ENCODE measurements at places on chromosomes 1 and 21.

- DNase-seq: no peak
- H3K4me3 ChIP-seq: no peak overlapping the region
- peaks cover 54% of the 10 kb centered on the region for H3K4me1 ChIP-seq
Measured at GRCh38 chr1:218347336-218347722, 2.2 kb downstream of the TGFB2 start.

DNA sequence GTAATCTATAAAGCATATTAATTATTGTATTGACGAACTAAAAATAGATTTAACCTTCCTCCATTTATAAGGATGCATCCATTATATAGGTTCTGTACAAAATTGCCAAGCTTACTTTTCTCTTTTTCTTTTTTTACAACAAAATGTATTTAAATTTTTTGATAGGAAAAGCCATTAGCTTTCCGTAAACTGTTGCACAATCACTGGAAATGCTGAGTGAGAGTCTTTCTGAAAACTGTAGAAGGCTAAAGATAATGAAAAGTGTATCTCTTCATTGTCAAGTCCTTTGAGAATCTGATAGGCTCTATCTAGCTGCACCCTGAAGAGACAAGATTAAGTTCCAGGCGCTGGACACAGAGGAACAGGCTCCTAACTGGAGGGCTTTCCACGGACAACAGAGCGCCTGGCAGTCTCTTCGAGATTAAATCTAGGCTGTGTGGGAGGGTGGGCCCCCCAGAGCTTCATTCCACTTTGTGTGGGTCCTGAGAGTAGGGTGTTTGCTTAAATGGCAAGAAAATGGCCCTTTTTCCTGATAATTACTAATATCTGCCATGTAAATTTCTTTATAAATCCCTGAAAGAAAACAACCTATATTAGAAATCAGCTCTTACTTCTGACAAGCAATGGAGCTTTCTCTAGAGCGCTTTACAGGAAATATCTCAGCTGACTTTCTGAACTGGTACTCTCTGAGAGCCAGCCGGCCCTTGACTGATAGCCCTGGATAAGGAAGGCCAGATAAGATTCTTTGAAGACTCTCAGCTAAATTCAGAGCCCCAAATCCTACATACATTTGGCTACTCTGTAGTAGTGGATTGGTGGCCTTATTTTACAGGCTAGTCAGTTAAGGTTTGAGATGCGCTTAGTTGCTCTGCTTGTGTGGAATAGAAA, 108.3 kb downstream of the FMN2 start:
- H3K4me3 ChIP-seq: no peak overlapping the region
- no peaks in the 10 kb centered on the region for H3K27me3 ChIP-seq
- no peaks in the 10 kb centered on the region for H3K4me1 ChIP-seq
- H3K27ac ChIP-seq: no peak overlapping the region
- no peak for DNase-seq

- peaks cover 13% of the 10 kb centered on the region for H3K36me3 ChIP-seq
- peak overlapping the region; percentile 74 for H3K4me3 ChIP-seq
- DNase-seq: no peak
Measured at GRCh38 chr1:28437924-28438699, 67.7 kb upstream of the RCC1 start.

- no peak for DNase-seq
- H3K4me3 ChIP-seq: no peak overlapping the region
- H3K27ac ChIP-seq: no peak overlapping the region
- peaks cover 4% of the 10 kb centered on the region for H3K4me1 ChIP-seq
- H3K36me3 ChIP-seq: peaks cover 43% of the 10 kb centered on the region
Measured at GRCh38 chr1:207474210-207474609, 20.1 kb downstream of the CR2 start.

DNA sequence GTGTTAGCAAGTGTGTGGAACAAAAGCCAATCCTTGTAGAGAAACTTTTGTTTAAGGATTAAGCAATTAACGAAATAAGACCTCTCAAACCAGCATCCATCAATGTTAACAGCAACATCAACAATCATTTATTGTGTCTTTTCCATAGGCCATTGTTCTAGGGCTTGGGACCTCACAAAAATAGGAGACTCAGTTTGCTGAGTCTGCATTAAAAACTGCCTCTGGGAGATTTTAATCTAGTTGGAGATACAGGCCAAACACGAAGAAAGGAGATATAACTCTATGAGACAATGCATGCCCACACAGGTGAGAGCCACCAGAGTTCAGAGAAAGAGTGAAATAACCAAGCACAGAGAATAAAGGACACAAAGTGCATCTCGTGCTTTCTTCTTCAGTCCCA, 14.4 kb upstream of the SELP start:
- peaks cover 2% of the 10 kb centered on the region for H3K36me3 ChIP-seq
- H3K27ac ChIP-seq: no peak overlapping the region
- no peak for DNase-seq
- H3K27me3 ChIP-seq: no peaks in the 10 kb centered on the region
- H3K4me1 ChIP-seq: peaks cover 22% of the 10 kb centered on the region
- no peak overlapping the region for H3K4me3 ChIP-seq

DNA sequence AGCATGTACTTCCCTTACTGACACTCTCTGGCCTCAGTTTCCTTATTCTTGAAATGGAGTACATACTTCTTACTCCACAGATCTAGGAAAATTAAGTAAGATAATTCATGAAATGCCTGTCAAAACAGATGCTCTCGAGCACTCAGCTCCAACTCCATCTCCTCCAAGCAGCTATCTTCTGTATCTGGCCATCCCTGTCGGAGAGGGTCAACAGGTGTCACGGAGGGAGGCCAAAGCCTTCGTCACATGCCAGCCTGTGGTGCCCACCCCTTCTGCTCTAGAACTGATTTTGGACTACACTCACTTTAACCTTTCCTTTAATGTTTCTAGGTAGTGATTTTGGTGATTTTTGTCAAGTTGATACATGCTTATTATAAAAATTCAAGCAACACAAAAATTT, 18.8 kb upstream of the PKP1 start:
- H3K4me3 ChIP-seq: no peak overlapping the region
- H3K36me3 ChIP-seq: no peaks in the 10 kb centered on the region
- H3K27ac ChIP-seq: no peak overlapping the region
- no peak for DNase-seq
- peaks cover 47% of the 10 kb centered on the region for H3K27me3 ChIP-seq
- no peaks in the 10 kb centered on the region for H3K4me1 ChIP-seq

GRCh38 chr1:225685476-225686176, 32.7 kb upstream of the ENAH start:
- H3K27ac ChIP-seq: no peak overlapping the region
- no peaks in the 10 kb centered on the region for H3K27me3 ChIP-seq

DNA sequence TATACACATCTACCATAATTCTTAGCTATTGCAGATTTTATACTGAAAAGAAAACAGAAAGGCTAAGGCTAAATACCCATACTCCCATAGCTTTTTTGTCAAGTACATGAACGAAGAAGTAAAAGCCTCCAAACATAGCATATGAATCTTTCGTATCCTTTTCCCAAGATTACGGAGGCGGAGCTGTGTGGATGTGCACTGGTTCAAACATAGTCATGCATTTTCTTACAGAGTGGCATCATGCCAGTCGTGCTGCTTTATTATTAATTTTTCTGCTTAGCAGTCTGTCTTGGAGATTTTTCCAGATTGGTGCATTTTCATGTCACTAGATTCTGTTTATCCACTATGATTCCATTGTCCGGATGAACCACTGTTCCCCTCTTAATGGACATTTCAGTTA, 118.7 kb upstream of the RUNX3 start:
- peaks cover 30% of the 10 kb centered on the region for H3K36me3 ChIP-seq
- DNase-seq: no peak
- no peak overlapping the region for H3K27ac ChIP-seq
- no peak overlapping the region for H3K4me3 ChIP-seq
- H3K27me3 ChIP-seq: peaks cover 14% of the 10 kb centered on the region

- no peak for DNase-seq
- no peaks in the 10 kb centered on the region for H3K27me3 ChIP-seq
- no peaks in the 10 kb centered on the region for H3K4me1 ChIP-seq
Measured at GRCh38 chr21:29777160-29777559, 162.6 kb downstream of the GRIK1 start.

GRCh38 chr1:36007741-36008140, 76.2 kb upstream of the TEKT2 start:
- no peak for DNase-seq
- H3K27ac ChIP-seq: no peak overlapping the region
- H3K4me1 ChIP-seq: no peaks in the 10 kb centered on the region
- no peaks in the 10 kb centered on the region for H3K27me3 ChIP-seq

DNA sequence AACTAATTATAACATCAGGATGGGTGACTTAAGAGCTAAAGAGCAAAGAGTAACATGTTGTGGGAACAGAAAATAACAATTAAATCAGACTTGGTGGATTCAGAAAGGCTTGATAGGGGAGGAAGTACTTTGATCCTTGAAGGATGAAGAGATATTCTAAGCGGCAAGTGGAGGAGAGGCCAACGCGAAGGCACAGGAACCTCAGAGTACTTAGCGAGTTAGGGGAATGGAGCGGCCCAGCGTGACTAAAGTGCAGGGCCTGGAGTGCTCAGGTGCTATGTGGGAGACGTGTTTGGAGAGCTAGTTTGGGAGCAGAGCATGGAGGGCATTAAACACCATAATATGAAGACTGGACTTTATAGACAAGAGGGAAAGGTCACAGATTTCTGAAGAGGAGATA, 64.3 kb downstream of the ADCY10 start:
- no peak overlapping the region for H3K27ac ChIP-seq
- H3K36me3 ChIP-seq: no peaks in the 10 kb centered on the region
- no peaks in the 10 kb centered on the region for H3K27me3 ChIP-seq
- DNase-seq: no peak
- no peak overlapping the region for H3K4me3 ChIP-seq

- H3K36me3 ChIP-seq: peaks cover 2% of the 10 kb centered on the region
- H3K4me1 ChIP-seq: peaks cover 11% of the 10 kb centered on the region
- peaks cover 59% of the 10 kb centered on the region for H3K27me3 ChIP-seq
Measured at GRCh38 chr1:43531906-43532584, 1.4 kb downstream of the PTPRF start.

DNA sequence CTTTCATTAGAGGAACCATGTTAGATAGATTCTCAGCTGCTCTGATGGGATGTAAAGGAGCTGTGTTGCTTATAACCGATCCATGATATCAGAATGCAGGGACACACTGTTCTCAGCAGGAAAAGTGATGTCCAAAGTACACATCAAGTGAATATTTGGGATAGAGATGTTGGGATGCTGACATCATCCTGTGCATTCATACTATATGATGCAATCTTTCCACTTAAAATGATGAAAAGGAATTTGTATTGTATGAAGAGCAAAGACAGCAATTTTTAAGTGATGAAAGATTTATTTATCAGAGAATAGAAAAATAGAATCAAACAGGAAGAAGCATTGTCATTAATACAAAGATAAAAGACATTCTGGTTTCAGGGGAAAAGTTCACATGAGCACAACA, 110.1 kb downstream of the ERG start:
- H3K36me3 ChIP-seq: no peaks in the 10 kb centered on the region
- H3K27ac ChIP-seq: no peak overlapping the region
- H3K27me3 ChIP-seq: peaks cover 19% of the 10 kb centered on the region
- peaks cover 6% of the 10 kb centered on the region for H3K4me1 ChIP-seq

- peak overlapping the region; percentile 98 for H3K27ac ChIP-seq
- peak overlapping the region; percentile 86 for H3K4me3 ChIP-seq
- DNase-seq: no peak
- peaks cover 30% of the 10 kb centered on the region for H3K36me3 ChIP-seq
- no peaks in the 10 kb centered on the region for H3K27me3 ChIP-seq
Measured at GRCh38 chr21:14617040-14617393, 70.9 kb upstream of the SAMSN1 start.

DNA sequence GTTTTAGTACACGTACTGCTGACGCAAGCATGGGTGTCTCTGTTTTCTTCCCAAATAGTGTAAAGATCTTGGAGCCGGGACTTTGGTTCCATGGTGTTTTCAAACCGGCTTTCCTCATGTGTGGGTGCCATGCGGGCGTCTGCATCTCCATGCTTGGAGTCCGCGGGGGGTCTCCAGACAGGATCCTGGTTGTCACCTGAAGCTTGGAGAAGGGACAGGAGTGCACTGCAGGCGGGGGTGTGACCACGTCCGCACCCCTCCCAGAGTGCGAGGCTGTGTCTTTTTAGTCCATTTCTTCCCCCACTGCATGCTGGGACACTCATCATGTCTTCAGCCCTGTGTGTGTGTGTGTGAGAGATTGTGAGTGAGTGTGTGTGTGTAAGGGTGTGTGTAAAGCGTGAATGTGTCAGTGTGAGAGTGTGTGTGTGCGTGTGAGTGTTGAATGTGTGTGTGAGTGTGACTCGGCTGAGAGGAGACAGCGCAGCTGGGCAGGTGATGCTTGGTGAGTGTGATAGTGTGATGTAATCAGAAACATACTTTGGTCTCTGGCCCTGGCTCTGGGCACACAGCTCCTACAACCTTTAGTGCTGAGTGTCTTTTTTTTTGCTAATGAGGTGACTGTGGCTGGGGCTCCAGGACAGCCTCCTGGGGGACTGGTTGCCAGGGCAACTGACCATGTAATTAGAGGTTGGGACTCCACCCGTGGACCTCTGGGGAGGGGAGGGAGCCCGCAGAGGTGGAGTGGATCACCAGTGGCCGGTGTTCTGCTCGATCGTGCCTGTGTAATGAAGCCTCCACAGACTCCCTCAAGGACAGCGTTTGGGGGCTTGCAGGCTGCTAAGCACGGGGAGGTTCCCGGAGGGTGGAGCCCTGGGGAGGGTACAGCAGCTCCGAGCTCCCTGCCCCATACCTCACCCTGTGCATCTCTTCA, 55.1 kb downstream of the AGPAT3 start:
- peaks cover 81% of the 10 kb centered on the region for H3K4me1 ChIP-seq
- peak overlapping the region; percentile 2 for H3K27ac ChIP-seq
- H3K36me3 ChIP-seq: peaks cover 19% of the 10 kb centered on the region

DNA sequence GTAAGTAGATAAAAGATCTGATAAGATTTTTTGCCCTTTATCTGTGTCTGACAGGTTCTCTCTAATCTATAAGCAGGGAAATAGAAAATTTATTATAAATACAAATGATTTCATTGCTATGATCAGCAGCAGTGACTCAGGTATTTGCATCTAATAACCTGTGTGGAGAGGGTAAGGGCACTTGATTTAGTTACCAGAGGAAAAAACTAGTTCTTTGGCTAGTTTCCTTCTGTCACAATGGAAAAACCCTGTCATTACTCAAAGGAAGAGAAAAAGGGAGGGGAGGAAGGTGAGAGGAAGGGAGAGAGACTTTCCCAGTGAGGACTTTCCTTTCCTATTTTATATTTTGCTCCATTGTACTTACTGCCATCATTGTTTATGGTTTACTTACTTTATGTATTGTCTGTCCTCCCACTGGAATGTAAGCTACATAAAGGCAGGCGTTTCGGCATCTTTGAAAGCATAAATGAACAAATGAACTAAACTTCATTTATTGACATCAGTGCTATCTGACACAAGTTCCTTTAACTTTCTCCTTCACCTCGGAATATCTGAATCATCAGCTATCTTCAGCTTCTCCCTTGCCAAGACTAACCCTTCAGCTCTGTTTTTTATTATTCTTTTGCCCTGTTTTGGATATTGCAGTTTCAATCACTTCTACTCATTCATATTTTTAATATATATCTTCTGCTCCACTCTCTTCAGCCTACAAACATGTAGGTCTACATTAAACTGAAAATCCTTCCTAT, 34.9 kb downstream of the WDR3 start:
- no peak overlapping the region for H3K27ac ChIP-seq
- no peak for DNase-seq
- no peak overlapping the region for H3K4me3 ChIP-seq
- no peaks in the 10 kb centered on the region for H3K27me3 ChIP-seq
- peaks cover 14% of the 10 kb centered on the region for H3K36me3 ChIP-seq

- DNase-seq: no peak
- H3K4me3 ChIP-seq: no peak overlapping the region
- H3K4me1 ChIP-seq: no peaks in the 10 kb centered on the region
- no peak overlapping the region for H3K27ac ChIP-seq
- no peaks in the 10 kb centered on the region for H3K36me3 ChIP-seq
Measured at GRCh38 chr1:188365874-188366273, 1537.1 kb downstream of the PLA2G4A start.
